ENCODE measurements at places on chromosomes 16 and 17.

DNA sequence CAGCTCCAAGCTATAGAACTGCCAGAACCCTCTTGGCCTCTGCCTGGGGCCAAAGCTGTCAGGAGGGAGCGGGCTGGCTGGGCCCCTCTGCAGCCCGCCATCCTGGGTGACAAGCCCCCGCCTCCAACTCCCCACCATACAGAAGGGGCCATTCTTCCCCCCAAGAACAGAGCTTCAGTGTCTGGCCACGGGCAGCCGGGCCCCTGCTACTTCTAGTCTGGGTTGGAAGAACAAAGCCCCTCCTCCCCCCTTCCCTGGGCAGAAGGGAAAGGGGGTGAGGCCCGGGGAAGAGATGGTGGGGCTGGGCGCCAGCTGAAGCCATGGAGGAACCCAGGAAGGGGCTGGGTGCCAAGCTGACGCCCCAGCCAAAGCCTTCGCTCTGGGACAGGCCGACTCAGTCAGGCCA is 9.0 kb downstream of the NAT9 start:
- DNase-seq: no peak

DNA sequence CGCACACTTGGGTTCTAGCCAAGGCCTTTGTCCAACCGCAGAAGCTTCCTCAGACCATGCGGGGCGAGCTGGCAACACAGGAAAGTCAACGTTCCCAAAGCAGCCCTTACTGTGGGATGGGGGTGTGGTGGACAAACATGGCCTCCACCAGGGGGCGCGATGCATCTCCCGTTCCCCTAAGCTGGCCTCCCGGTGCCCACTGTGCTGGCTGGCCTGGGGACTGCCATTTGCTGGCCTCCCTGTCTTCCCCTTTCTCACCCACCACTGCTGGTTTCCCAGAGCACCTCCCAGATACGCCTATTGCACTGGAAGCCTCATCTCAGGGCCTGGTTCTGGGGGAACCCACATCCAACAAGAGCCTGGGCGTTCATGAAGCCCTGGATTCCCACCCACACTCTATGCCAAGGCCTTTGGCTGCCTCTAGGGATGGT is 145.3 kb downstream of the IRF8 start:
- DNase-seq: no peak

GRCh38 chr17:40122999-40123810 is 1.4 kb downstream of the MSL1 start:
- no peak for DNase-seq

DNA sequence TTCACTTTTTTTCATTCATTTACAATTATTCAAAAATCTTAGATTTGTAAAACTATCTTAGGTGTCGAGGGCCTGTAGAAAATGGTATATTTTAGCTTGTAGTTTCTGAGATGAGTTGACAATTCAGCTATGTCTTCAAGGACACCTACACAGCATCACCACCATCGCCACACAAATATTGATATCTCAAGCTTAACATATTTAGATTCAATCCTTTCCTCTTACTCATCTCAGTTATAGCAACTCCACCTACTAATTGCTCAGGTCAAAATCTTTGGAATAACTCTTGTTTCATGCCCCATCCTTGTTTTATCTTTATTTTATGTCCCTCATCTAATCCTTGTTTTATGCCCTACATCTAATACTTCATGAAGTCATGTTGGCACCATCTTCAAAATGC is 276.8 kb downstream of the CDH11 start:
- DNase-seq: no peak

DNA sequence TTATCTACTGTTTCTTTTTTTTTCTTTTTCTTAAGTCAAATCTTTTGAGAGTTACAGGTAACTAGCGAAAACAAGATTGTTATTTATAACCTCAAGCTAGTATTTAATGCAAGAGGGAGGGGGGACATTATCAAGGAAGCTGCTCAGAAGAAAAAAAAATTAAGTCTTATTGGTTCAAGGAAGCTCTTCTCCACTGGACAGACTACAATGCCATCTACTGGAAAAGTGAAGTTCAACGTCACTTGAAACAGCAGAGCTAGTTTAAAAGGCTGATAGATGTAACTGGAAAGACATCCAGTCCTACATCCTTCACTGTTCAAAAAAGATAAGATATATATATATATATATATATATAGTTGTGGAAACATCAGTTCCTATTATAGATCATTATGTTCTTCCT is 418.0 kb upstream of the PSMD7 start:
- no peak for DNase-seq

- no peak for DNase-seq
These were observed 9.3 kb upstream of the TBKBP1 start for GRCh38 chr17:47684535-47685193.

- DNase-seq: no peak
These were observed 17.1 kb upstream of the CDH1 start for GRCh38 chr16:68719993-68720489.

DNA sequence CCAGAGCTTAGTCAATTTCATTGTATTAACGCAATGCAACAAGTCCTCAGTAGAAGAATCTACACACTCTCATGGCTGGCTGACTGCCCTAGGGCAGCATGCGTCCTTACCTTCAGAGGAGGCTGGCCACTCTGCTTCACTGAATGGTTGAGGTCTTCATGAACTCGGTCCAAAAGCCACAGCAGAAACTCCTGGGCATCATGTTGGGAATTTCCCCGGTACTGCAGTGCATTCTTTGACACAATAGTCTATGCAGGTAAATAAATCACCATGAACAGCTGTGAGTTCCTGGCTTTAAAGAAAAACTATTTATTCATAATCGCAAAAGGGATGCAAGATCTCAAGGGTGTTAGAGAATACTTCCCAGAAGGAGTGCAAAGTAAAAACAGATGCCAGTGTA is 41.3 kb downstream of the USP31 start:
- DNase-seq: no peak

DNA sequence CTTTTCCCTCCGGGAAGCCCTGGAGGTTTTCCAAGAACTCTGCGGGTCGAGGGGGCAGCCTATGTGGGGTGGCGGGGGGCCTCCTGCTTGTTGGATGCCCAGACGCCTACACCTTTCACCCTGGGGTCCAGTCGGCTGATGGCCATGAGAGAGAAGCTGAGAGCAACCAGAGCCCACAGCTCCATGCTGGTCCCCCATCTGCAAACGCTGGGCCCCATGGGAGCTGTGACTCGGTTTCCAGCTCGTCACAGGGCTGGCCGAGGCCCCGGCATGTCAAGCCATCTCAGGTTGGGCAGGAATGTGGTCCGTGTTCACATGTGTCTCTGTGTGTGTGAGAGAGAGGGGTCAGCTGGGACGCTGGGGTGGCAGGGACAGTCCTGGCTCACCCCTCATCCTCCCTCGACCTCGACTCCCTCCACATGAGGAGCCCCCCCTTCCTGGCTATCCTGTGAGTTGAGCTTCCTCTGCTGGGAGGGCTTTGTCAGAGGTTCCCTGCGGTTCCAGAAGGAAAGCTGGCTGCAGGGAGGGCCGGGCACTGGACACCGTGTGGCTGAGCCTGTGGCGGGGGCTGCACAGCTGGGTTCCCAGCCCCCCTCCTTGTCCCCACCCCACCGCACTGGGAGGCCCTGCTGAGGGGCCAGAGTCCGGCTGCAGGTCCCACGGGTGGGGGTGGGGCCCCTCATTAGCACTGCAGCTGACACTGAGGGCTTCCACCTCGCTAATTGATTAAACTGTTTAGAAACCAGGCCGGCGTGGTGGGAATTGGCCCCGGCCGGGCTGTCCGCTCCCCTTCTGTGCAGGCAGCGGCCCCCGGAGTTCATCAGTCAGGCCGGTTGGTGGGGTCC is 19.1 kb downstream of the METRNL start:
- DNase-seq: no peak

GRCh38 chr17:82338858-82339633 is 5.5 kb upstream of the SECTM1 start:
- no peak for DNase-seq

- no peak for DNase-seq
These were observed 12.1 kb downstream of the GLP2R start for GRCh38 chr17:9837551-9838471.

DNA sequence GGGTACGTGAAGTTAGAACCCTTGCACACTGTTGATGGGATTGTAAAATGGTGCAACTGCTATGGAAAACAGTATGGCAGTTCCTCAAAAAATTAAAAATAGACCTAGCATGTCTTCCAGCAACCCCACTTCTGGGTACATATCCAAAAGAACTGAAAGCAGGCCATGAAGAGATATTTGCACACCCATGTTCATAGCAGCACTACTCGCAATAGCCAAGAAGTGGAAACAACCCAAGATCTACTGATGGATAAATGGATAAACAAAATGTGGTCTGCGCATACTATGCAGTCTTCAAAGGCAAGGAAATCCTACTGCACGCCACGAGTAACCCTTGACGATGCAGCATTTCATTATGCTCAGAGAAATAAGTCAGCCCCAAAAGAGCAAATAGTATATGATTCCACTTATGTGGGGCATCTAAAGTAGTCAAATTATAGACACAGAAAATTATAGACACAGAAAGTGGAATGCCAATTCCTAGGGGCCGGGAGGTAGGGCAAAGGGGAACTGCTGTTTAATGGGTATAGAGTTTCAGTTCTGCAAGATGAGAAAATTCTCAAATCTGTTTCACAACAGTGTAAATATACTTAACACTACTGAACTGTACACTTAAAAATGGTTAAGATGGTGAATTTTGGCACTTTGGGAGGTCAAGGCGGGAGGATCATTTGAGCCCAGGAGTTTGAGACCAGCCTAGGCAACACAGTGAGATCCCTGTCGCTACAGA is 17.2 kb downstream of the CORO7 start:
- no peak for DNase-seq

DNA sequence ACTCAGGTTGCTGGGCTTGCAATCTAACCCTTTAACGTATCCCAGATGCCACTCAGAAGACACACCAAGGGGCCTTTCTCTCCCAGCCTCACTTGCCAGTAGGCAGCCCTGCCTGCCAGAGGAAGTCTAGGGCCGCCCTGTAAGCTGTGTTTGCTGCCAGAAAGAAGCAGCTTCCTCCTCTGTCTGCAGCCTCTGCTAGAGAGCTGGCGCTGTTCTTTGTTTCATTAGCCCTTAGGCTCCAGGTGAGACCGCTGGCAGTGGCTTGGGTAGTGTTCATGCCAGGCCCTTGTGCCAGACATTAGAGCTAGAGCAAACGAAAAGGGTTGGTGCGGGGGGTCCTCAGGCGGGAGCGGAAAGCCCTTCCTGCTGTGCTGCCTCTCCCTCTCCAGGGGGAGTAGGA is 8.9 kb downstream of the CTRL start:
- no peak for DNase-seq

GRCh38 chr16:23435500-23435899 is 17.5 kb downstream of the COG7 start:
- DNase-seq: no peak

DNA sequence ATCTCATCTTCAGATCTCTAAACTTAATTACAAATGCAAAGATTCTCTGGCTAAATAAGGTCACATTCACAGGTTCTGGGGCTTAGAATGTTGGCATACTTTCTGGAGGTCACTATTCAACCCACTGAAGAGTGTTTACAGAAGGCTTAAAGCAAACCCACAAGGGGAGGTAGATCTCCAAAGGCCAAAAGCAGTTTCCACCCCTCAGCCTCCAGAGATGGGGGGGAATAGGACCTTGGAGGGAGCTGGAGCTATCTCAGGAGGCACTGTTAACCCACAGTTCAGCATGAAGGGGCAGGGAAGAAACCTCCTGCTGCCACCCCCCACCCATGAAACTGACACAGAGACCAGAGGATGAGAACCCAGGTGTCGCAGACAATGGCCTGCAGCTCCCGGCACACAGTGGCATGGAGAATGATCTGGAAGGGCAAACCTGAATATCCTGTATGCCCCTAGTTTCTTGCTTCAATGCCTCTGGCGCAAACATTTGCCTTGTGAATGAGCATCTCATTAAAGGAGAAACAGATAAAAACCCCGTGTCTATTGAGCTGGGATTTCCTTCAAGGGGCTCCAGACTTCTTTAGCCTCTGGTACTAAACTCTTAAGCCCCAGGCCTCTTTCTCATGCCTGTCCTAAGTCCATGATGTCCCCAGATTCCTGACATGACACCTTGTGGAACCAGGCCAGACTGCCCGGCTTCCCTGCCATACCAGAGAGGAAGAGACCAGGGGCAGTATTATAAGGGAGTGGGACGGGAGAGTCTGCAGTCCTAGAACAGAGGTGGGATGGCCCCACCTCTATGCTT is 103.1 kb upstream of the CDH5 start:
- DNase-seq: no peak

Data from NCI-H1048 (cell line).